Activated CD4-positive, CD25-positive, alpha-beta regulatory T cell (primary cell): ENCODE measurements at places on chromosomes 1 and 21.

DNA sequence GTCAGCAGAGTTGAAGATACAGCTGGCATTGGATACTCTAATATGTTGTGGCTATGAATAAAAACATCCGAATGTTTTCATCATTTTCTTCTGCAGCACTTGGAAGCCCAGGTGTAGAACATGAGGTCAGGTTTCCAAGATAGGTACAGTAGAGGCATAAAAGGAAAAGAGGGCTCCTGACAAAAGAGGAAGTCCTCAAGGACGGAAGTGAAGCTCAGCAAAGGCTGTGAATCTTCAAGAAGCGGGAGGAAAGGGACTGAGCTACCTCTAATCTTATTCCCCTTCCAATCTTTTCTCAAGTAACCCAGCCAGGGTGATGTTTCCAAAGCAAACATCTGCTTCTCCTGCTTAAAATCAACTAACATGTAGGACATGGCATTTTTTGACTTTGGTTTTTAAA, 4.4 kb upstream of the PIK3C2B start:
- no peak for DNase-seq

DNA sequence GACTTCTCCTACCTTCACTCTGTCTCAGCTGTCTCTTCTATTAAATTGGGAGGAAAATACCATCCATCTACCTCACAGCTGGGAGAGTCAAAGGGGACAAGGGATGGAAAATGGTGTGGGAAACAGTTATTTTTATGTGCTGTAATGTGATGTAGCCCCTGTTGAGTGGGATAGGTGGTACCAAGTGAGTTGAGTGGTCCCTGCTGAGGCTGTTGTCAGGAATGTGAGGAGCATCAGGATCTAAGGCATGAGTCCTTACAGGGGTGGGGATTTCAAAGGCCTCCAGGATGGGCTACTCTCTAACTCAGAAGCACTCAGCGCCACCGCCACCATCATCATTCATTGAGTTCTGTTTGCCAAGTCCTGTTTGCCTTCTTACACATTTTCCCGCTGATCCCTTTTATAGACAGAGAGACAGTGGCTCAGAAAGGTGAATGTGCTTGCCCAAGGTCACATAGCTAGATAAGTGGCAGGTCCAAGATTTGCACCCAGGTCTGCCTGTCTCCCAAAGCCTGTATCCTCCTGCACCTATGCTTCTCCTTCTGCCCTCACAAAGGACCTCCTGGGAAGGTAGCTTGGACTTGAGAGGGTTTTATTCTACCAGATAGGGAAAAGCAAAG, 4.6 kb upstream of the ID3 start:
- no peak for DNase-seq

DNA sequence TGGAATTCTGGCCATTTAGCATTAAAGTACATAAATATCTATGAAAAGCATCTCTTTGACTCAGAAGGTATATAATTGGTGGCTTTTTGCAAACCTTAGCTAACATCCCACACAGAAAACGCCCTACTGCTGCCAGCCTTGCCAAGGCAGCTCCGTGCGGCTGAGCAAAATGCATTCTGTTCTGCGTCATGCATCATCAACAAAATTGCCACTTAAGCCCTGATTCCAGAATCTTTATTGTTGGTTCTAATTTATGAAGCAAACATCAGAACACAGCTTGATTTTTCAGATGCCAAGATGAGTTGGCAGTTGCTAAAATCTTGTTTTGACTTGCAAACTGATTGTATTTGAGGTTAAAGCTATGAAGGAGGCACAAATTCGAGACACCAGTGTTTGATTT, 314.9 kb upstream of the DEPDC1 start:
- DNase-seq: no peak

GRCh38 chr1:238191170-238191569, 300.4 kb upstream of the ZP4 start:
- DNase-seq: no peak

- no peak for DNase-seq
These were observed 8.2 kb upstream of the SLC9A1 start for GRCh38 chr1:27163093-27163492.

- DNase-seq: no peak
These were observed 411.9 kb upstream of the ZP4 start for GRCh38 chr1:238302646-238303045.

DNA sequence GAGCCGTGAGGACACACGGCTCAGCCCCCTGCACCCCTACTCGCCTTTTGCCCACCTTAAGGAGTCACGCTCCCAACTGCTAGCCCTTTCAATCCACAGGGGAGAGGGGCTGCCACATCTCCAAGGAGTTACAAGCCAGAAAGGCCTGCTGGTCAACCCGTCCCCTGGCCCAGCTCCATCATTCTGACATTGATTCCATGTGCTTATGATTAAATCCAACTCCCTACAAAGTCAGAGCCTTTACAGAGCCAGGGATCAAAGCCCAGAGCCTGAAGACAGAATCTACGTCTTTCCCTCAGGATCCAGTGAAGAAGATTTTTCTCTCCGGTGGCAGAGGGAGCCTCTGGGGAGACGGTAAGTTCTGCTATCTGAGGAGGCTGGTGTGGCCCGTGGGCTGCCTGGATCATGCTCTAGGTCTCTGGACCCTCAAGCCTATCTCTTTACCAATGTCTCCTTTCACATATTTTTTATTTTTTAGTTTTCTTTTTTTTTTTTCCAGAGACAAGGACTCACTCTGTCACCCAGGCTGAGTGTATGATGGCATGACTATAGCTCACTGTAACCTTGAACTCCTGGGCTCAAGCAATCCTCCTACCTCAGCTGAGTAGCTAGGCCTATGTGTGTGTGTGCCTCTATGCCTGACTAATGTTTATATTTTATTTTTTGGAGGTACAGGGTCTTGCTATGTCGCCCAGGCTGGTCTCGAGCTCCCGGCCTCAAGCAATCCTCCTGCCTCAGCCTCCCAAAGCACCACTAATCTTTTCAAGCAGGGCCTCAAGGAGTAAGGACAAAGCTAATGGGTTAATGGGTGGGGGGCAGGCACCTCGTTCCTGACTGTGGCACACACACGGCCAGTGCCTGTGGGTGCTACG, 61.3 kb downstream of the SLC66A1 start:
- DNase-seq: no peak

- DNase-seq: no peak
These were observed 13.6 kb downstream of the G0S2 start for GRCh38 chr1:209688746-209689234.

- DNase-seq: no peak
These were observed 5.6 kb downstream of the ARHGEF16 start for GRCh38 chr1:3459940-3460671.

DNA sequence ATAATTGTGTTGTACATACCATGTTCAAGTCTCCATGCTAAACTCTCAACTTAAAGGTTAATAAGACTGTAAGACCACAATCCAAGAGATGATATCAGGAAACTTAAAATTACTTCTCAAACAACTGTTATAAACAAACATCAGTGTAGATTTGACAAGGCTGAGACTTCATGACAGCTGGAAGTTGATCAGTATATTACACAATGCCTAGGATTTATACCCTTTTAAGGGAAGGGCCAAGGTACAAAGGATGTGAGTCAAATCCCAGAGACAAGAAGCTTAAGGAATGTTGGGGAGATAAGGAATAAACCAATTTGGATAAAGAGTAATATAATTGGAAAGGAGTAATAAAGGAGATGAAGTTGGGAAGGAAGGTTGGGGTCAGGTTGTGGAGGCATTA, 98.8 kb downstream of the LBR start:
- no peak for DNase-seq

DNA sequence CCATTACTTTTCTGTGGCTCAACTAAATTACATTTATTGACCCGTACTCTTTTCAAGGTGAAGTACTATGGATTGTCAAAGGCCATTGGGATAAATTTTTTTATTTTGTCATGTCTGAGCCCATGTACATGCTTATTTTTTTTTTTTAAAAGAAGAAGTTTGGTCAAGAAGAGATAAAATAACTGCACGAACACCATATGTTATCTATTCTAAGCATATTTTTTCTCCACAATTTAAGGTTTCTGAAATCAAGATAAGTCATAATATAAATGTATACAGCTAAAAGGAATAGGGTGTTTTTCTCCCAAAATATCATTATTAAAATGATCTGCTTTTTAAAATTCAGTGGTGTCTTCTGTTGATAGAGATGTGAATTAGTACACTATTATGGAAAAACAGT, 35.0 kb upstream of the SH2D1B start:
- DNase-seq: no peak

DNA sequence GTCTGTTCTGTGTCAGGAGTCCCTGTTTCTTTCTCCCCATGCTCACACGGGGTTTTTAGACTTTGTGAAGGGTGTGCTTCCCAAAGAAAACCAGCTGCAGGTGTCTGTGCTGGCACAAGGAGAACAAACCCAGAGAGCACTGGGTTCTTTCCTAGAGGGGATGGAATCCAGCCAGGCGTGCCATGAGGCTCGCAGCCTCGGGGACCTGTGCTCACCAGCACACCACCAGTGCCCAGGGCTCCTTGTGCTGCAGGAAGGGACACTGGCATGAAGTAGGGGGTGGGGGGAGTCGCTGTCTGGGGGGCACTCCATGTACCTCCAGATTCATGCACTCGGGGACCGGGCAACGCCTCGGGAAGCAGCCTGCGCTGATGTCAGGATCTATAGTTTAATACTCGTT, 57.9 kb downstream of the AGPAT3 start:
- DNase-seq: no peak

- DNase-seq: no peak
These were observed 60.8 kb upstream of the LBR start for GRCh38 chr1:225488676-225489075.

DNA sequence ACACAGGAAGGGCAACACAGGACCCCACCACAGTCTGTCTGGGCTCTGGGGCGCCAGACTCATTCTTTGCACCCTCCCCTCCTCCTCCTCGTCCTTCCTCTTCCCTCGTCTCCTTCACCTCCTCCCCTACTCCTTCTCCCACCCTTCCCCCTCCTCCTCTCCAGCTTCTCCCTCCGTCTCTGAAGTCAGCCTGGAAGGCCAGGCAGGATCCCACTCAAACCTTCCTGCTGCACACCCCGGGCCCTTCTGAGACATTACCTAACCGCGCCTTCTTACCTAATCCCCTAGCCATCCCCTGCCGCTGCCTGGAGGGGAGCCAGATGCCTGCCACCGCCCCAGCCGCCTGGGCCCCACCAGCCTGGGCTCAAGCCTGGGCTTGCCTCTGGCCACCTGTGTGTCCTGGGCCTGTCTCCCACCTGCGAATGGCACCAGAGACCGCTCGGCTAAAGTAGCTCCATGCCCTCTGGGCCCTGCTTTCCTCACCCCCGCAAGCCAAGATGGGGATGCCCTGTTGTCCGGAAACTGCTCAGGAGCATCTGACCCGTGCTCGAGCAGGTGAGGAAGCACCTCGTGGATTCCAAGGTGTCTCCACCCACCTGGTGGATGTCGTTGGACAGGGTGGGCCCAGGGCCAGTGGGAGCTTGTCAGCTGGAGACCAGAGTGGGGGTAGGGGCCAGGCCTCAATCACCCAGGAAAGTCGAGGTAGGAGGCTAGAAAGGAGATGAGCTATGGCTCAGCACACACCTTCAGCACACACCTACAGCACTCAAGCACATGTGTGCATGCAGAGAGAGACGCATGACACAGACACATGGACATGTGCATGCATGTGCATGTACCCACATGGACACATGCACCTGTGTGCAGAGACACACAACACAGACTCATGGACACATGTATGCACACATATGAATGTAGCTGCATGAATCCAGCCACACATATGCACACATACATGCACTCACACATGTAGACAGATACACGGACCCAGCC, 31.9 kb downstream of the WNT9A start:
- no peak for DNase-seq

GRCh38 chr21:24290151-24290833, 1317.0 kb downstream of the MRPL39 start:
- no peak for DNase-seq

DNA sequence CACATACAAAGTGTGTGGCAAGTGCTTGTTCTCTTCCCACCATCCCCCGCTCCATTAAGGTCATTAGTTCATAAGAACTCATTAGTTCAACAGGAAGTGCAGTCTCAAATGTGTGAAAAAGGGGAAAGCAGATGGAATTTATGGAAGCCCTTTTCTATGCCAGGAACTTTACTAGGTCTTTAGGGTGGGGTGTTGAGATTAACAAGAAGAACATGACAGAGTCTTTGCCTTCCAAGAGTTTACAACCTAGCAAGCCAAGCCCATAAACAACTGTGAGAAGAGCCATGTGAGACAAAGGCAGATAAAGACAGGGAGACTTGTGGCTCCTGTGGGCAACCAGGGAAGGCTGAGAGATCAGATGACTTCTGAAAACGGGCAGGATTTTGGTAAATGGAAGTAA, 21.4 kb downstream of the PLEKHA6 start:
- DNase-seq: no peak

- DNase-seq: no peak
These were observed 15.5 kb downstream of the WNT2B start for GRCh38 chr1:112524251-112524650.

GRCh38 chr1:14292520-14292919, 306.0 kb upstream of the KAZN start:
- no peak for DNase-seq

DNA sequence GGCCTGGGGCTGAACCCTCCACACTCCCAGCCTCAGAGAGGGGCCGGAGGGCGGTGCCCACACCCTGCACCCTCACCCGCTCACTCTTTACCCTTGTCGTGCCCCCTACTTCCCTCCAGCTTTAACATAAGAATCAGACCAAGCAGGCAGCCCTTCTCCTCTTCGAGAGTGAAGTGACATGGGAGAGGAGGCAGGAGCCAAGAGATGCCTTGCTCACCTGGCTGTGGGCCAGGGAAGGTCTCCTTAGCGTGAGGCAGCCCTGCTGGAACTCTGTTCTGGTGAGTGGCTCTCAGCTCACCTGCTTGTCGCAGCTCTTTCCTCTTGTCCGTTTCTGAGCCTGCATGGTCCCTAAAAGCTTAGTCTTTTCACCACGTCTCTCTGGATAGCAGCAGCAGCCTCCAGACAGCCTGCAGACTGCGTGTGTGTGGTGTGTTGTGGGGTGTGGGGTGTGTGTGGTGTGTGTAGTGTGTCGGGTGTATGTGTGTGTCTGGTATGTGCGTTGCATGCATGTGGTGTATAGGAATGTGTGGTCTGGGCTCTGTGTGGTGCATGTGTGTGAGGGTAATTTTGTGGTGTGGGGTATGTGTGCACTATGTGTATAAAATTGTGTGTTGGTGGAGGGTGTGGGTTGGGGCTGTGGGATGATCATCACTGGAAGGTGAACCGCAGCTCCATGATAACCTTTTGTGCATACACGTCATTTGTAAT, 86.7 kb downstream of the CCDC185 start:
- no peak for DNase-seq

- DNase-seq: no peak
These were observed 109.7 kb upstream of the MAGI3 start for GRCh38 chr1:113280581-113280980.

DNA sequence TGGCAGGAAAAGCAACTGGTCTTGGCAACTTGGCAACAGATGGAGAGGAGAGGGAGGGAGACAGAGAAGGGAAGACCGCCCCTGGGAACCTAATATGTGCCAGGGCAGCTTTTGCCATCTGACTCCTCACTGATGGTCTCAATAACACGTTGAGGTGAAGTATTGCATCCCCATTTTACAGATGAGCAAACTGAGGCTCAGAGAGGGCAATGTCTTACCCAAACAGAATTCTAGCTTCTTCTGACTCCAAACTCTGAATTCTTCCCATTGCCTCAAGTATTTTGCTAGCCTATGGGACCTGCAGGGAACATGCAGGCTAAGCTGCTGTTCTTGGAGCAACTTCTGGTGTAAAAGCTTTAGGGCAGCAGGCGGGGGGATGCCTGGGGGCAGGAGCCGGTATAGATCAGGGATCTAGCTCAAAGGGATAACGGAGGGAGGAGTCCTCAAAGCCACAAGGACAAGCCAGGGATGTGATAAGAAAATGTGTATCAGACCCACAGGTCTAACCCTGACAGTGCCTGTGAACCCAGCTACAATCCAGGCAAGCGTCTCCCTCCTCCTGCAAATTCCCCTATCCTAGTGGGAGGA, 7.2 kb upstream of the GUCA2A start:
- DNase-seq: no peak

GRCh38 chr1:159991513-159991912, 37.5 kb upstream of the SLAMF9 start:
- DNase-seq: no peak
